ENCODE measurements at places on chromosomes 6 and 20.

DNA sequence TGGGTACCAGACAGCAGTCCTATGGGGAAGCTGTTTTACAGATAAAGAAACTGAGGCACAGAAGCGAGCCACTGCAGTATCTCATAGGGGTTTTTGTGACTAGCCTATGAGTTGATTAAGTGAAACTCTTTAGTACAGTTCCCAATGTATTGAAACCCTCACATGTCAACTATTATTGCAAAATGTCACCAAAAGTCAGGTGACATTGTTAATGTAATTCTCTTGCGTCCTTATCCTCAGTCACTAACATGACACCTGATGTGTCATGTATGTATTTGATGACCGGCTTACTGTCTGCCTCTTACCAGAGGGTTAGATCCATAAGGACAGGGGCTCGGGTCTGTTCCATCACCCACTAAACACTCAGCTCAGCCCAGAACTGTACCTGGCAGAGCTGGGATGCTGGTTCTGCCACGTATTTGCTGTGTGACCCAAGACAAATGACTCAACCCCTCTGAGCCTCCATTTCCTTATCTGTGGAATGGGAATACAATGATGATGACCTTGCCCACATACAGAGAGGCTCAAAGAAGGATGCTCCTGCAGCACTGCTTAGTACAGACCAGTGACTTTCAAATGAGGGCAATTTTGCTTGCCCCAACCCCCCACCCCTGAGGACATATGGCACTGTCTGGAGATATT lies 32.9 kb downstream of the PREX1 start:
- no peak for DNase-seq

GRCh38 chr6:13834790-13835189 lies 20.4 kb upstream of the MCUR1 start:
- no peak for DNase-seq

DNA sequence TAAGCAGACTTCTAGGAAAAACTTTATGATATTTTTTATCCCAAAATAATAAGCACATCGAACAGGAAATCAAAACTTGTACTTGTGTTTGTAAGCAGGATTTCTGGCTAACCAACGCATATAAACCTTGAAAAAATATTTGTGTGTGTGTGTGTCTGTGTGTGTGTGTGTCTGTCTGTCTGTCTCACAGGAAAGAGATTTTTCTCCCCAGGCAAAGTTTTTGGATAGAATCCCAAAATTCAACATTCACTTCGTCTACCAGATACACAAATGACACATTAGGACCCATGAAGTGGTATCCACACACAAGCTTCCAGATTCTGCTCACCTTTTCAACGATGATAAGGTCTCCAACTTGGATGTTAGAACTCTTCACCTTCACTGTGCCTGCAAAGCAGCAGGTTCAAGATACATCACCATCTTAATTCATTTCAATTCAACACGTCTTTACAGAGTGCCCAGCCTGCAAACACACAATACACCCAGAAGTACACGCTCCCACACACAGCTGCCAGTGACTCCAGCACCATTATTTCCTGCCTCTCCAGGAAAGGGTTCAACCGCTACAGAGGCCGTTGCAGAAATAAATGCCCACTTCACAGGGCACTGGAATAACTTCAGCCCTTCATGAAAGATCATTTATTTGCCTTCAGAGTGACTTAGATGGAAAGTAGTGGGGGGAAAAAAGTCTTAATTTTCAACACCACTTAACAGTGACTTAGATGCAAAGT lies 70.9 kb downstream of the ATP9A start:
- no peak for DNase-seq

DNA sequence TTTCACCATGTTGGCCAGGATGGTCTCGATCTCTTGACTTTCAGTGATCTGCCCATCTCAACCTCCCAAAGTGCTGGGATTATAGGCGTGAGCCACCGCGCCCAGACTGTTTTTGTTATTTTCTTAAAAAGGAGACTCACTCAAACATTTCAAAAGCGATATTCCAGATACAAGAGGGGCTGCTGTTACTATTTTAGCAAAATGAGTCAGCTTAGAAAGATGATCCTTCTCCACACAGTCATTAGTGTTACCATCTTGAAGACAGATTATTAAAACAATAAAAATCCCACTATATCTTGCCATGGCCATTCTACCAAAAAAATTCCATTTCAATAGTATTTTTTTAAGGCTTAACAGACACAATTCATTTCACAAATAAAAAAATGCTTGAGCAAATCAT lies 102.8 kb downstream of the PREP start:
- no peak for DNase-seq

DNA sequence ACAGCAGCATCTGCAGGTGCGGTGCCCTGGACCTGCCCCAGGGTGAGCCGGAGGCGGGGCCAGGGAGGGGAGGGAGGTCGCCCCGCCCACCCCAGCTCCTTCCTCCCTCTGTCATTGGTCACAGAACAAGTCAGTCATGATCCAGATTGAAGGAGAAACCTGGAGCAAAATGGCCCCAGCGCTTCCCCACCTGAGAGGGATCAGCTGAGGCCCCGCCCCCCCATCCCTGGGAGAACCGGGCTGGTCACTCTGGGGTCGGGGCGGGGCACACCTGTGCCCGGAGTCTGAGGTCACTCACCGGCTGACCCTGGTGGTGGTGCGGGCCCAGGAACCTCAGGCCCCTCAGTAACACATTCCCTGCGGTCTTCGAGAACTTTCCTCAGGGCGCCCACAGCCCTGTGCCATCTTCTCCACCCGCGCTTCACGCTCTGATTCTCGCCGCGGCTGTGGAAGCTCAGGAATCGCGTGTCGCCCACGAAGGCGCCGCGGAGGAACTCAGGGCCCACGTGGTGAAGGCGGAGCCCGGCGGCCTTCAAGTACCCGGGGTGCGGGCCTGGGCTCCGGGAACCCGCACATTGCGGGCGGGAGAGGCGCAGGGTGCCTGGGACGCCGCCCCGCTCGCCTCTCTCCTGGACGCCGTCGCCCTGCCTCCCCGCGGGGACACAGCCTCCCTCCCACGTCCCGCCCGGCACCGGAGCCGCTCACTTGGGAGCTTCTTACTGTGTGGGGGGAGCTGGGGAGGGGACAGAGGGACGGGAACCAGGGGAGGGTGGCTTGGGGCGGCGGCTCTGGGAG lies 36.4 kb upstream of the HLA-C start:
- DNase-seq = peak; percentile 29
